ENCODE measurements at places on chromosomes 7 and 10.
A peak's percentile ranks its signal among the peaks of the same experiment; 100 is the strongest.

DNA sequence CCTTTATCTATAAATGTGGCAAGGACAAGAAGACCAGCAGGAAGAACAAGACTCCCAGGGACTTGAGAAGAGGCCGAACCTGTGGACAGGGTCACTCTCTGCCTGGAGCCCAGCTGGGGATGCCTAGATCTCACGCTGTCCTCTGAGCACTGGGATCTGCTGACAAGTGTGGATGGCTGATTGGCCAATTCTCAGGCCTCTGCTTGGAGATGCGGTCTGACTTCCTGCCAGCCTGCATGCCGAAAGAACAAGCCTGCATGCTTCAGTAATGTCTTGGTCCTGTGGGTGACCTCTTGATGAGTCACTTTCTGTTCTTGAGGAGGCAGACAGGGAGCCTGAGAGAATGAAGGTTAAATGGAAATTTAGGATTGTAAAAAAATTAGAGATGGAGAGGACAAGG is 84.7 kb downstream of the TMEM178B start:
- no peak for DNase-seq

DNA sequence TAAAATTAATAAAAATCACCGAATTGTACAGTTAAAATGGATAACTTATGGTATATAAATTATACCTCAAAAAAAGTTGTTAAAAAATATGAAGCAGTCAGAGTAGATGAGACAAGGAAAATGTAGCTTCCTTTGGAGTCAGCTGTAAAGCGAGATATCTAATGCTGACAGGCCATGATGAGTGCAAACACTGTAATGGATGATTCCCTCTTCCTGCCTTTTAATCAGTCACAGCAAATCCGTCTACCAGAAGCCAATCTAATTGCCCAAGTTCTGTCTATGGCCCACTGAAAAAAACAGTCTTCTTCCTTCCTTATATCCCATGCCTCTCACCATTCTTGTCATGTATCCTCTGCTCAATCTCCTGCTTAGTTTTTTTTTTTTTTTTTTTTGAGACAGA is 59.9 kb upstream of the DNAJB12 start:
- DNase-seq, result no peak

DNA sequence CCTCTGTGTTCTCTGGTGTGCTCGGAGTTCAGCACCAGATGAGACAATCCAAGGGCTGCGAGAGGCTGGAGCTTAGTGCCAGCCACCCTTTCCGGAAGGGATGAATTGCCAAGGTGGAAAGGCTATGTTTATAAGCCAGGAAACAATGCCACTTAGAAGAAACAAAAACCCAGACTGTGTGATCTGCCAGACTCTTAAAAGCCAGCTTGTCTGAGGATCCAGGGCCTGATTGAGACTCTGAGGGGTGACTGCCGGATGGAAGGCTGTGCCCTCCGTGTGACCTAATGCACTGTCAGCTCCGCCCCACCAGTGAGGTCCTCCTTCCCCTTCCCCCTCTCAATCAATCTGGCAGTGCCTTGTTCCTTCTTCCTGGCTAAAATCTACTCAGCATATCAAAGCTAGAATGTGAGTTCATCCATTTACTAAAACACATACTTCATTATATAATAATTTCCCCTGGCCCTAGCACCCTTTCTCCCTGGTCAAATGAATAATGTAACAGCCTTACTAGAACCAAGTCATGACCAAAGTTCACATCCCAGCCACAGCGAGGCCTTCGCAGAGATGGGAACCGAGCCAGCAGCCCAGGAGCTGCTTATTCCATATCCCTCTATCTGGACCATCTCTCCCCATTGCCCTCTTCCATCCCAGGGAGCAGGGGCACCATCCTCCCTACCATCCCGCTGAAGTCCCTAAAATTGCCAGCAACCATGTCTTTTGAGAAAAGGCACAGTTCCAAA is 25.5 kb downstream of the FAM107B start:
- DNase-seq, result no peak

DNA sequence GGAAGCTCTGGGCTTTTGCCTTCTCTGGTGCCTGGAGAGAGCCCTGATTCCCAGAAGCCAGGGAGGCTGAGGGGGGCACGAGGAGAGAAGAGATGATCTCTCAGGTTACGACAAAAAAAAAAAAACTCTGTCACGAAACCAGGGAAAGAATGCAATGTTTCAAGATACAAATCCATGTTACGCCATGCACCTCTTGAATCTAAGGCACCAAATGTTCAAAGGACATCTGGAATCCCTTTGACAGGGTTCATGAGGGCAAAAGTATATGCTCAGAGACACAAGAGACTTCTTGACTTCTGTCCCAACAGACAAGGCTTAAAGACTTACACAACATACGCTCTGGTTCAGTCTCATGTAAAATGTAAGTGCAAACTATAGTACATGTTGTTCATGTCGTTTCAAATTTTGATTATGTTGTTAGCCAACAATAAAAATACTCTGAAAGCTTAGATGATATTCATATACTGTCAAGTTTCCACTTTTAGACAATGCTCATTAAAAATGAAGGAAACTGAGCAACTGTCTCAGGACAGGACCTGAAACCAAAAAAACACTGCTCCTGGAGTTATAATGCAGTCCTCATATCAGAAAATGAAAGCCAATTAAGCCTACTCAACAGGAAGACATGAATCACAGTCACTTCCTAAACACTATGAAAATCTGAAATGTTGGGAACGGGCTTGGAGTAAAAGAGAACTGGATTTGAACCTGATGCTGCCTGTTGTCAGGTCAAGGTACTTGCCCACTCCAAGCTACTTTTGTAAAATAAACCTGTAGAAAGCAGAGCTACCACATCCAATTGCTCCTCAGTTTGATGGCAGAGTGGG is 72.3 kb downstream of the CHCHD3 start:
- DNase-seq, result no peak

- DNase-seq, result peak; percentile 13
Observed at GRCh38 chr10:11863353-11864109, 40.4 kb downstream of the PROSER2 start.

GRCh38 chr10:18104223-18104872 is 35.9 kb upstream of the CACNB2 start:
- DNase-seq, result peak; percentile 1

DNA sequence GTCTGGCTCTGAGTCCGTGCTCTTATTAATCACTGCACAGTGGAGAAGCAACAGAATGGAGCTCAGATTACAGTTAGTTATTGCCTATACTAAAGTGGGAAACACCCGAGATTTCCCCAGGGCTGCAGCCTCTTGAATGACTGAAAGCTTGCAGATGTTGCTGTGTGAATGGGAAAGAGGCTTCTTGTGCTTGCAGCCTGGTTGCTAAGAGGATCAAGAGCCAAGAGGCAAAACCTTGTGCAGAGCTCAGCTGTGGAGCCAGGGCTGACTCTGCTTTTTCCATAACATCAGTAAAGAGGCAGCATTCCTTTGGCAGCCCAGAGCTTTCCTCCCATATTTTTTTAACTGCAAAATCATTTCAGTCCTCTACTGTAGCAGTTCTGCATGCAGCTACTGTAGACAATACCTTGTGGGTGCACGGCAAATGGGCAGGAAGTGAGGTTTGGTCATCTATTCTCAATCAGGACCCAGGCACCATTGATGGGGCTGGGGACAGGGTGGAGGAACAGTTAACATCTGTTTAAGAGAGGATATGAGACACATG is 86.5 kb downstream of the RALA start:
- no peak for DNase-seq

- DNase-seq, result no peak
Observed at GRCh38 chr7:155931396-155932085, 119.3 kb upstream of the SHH start.

- DNase-seq, result no peak
Observed at GRCh38 chr7:20730611-20731010, 56.1 kb downstream of the SP8 start.
